Panc1 (cell line): ENCODE measurements at places on chromosomes 11 and 22.

- DNase-seq, result no peak
Observed at GRCh38 chr11:62892077-62892922, 11.6 kb downstream of the SLC3A2 start.

- no peak for DNase-seq
Observed at GRCh38 chr22:33922349-33922681, 2.0 kb upstream of the LARGE1 start.

DNA sequence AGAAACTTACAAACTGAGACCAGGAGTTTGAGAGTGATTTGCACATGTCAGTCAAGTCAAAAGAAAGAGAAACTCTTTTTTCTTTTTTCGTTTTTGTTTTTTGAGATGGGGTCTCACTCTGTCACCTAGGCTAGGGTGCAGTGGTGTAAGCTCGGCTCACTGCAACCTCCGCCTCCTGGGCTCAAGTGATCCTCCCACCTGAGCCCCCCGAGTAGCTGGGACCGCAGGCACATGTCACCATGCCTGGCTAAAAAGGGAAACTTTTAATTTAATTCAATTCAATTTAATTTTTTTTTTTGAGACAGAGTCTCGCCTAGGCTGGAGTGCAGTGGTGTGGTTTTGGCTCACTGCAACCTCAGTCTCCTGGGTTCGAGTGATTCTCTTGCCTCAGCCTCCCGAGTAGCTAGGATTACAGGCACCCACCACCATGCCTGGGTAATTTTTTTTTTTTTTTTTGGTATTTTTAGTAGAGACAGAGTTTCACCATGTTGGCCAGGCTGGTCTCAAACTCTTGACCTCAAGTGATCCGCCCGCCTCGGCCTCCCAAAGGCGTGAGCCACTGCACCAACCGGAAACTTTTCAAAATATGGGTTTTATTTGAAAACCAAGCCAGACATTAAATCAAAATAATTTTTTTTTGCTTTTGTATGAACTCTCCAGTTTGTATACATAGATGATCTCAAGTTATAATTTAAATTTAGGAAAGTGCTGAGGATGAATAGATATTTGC lies 9.9 kb downstream of the UCP3 start:
- DNase-seq, result no peak

DNA sequence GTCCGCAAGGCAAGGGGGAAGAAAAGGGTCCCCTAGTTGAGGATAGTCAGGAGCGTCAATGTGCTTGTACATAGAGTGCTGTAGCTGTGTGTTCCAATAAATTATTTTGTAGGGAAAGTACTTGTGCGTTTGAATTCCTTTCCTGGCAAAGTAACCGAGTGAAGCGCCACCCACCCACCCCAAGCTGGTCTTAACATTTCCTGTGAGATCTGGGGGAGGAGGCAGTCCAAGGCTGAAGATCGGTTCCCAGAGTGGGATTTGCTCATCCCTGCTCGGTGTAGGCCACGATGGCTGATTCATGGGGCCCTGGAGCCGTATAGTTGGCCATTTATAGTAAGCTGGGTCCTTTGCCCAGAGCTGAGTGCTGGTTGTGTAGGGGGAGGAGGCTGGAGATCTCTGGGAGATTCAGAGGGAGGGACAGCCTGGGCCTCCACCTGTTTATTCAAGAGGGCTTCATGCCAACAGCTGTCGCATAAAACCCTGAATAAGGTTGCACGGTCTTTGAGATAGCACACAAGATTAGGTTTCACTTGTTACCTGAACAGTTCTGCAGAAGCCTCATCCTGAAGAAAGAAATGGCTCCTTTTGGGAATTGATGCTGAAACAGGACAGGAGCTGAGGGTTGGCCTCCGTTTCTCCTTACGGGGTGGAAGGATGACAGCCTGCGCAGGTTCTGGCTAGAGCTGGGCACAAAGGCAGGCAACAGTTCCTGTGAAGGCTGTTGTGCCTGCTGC lies 2.4 kb downstream of the ATF4 start:
- no peak for DNase-seq

DNA sequence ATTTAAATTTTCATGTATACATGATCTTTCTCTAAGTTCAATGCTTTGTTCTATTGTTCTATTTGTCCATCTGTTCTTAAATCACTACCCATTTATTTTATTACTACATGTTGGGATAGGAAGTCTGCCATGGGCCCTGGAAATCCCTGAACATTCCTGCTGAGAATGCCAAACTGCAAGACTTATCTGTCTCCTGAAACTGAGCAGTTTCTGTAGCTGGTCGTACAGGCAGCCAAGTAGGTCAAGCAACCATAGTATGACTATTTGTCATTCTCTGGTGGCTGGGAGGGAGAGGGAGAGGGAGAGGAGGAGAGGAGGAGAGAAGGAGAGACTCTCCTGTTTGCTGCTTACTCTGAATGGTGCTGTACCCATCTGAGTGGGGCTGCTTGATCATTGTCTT lies 82.8 kb upstream of the SNX19 start:
- DNase-seq, result no peak

DNA sequence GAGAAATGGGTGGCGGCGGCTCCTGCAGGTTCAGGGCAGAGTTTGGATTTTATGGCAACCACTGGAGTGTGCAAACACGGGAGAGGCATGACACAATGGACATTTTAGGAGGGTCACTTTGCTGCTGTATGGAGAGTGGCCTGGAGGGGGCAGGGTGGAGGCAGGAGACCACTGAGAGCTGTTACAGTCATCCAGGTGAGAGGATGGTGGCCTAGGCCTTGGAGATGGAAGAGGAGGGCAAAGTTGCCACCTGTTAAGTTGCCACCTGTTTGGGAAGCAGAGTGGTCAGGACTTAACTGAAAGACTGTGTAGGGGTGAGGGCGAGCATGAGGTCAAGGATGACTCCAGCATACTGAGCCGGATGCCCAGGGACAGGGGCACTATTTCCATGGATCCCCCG lies 2.3 kb upstream of the RAD9A start:
- peak; percentile 38 for DNase-seq

DNA sequence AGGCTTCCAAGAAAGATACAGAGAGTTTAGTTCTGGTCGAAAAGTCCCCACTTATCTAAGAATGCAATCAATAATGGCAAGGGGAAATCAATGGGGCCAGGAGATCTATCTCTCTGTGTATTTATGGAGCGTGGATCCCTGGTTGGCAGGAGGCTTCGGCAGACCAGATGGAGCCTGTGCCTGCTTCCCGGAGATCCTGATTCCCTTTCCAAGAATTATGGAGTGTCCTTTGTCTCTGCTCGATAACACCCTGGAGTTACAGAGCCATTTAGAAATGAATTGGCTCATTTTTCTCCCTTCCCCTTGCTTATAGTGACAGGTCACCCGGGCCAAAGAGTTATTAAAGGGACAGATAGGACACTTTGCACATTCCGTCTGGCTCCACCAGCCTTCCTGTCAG lies 92.4 kb downstream of the ISX start:
- no peak for DNase-seq

DNA sequence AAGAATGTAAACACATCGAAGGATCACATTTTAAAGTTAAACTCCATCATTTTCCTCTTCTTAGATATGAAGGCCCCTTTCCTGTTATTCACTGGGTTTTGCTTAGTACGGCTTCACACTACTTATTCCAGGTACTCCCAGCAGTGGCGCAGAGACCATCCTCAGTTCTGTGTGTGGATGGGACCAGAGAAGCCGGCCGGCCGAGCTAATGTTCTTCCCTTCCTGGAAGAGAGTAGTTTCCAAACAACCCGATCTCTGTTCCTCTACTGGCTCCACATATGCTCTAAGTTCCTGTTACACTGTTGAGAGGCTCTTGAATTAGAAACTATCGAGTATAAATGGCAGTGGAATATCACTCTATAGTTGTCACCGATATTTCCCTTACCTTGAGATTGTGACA lies 684 bp upstream of the NFRKB start:
- DNase-seq, result no peak

GRCh38 chr11:112156153-112156955 lies 7.5 kb downstream of the IL18 start:
- DNase-seq, result no peak

- no peak for DNase-seq
Observed at GRCh38 chr11:127136438-127136837, 135.9 kb upstream of the KIRREL3 start.

GRCh38 chr11:75277211-75277805 lies 36.7 kb downstream of the TPBGL start:
- no peak for DNase-seq

DNA sequence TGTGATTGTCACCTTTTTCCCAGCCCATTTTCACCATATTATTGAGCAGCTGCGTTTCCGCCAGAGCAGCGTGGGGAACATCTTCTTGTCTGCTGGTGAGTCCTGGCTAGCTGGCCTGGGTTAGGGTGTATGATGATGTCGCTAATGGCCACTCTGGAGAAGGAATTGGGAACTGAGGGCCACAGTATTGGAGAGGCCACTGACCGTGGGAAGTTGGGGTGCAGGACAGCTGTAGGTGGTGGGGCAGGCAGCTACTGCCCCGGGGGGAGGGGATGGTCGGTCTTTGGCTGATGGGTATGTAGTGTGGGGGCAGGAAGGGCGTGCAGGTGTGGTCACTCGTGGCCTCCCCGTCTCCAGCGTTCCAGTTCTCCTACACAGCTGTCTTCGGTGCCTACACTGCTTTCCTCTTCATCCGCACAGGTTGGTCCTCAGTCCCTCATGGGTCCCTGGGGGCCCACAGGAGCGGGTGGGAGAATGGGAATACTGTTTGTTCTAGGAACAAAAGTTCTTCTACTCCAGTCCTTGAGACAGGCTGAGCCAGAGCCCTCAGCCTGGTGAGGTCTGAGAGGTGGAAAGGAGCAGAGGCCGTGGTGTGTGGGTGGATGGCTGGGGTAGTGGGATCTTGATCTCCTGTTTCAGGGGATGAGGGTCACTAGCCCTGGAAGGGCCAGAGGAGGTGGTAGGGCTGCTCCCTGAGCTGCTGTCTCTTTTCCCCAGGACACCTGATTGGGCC lies 2.1 kb downstream of the RCE1 start:
- DNase-seq, result no peak

GRCh38 chr22:35539910-35540594 lies 579 bp upstream of the RASD2 start:
- no peak for DNase-seq

DNA sequence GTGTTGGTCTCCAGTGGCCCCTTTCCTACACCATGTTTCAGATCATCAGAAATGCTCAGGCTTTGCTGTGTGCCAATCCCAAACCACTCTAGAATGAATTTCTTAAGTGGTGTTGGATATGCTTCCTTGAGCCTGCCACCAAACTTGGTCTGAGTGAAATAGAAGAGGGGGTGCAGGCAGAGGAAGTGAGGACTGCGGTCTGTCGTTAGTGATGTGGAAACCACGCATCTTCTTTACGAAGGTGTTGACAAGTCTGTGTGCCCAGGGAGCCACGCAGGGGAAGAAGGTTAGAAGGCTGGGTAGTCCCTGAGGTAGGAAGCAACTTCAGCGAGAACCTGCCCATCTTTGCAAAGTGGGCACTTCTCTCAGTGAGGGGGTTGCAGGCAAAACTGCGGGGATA lies 187.4 kb upstream of the NAV2 start:
- no peak for DNase-seq

GRCh38 chr22:32265882-32266767 lies 11.0 kb upstream of the SLC5A4 start:
- DNase-seq, result peak; percentile 25

DNA sequence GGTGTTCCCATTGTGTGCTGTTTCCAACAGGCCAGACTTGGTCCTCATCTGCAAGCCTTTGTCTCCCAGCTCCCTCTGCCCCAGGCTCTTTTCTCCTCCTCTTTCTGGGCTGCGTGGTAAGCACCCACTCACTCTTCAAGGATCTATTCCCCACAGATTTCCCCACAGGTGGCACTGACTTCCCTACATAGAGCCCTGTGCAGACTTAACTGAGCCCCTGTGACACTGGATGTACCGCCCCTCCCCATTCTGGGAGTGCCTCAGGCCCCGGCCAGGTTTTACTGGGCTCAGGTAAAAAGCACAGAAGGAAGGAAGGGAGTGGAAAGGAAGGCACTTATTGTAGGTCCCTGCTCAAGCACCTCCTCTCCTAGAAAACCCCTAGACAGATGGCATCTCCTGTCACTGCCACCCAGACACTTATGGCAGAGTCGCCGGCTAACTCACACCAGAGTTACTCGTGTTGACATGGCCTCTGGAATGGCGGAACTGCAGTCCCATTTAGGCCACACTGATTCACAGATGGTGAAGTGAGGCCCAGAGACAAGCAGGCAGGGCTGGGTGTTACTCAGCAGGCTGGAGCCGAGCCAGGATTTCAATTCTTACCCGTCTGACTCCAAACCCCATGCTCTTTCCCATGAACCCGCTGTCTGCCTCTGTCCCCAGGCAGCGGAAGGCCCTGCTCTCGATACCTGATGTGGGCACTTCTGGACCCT lies 47.2 kb downstream of the LRRC32 start:
- DNase-seq, result no peak

DNA sequence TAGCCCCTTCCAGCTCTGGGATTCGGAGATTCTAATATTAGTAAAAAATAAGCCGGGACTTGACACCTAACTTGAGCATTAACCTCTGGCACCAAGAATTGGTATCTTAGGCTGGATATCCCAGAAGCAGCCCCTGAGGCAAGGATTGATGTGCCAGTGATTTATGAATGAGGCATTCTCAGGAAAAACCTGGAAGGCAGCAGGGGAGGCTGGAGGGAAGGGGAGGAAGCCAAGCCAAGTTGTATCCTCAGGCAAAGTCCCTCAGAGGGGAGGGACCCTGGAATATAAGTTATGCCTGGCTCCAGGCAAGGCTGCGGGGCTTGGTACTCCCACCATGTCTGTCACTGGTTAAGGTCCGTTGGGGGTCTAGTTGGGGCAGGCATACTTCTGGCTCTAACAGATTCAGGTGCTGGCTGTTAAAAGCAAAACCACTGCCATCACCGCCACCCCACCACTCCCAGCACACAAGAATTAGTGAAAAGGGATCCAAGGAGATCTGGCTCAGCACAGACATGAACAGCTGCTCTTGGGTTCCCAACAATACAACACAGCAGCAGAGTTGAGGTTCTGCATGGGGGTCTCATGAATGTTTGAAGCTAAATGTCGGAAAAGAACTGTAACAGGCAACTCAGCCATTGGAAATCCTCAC lies 29.8 kb downstream of the LMO2 start:
- no peak for DNase-seq

GRCh38 chr11:62502030-62502730 lies 44.4 kb downstream of the AHNAK start:
- DNase-seq, result no peak

- no peak for DNase-seq
Observed at GRCh38 chr11:58641341-58641740, 18.9 kb downstream of the CNTF start.

DNA sequence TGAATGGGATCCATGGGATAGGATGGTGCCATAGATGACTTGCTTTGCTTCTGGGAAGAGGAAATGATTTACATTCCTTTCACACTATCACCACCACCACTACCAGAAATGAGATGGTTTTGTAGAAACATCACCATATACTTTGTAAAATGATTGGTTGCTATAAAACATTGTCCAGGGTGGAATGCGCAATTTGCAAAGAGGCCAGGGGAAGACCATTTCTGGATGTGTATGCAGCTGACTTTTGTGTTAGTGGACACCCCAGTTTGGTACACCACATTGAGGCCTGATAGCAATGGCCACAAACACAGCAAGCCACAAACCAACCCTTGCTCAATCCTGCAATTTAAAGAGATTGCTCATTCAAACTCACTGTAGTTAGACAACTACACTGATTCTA lies 56.7 kb upstream of the RCN1 start:
- DNase-seq, result no peak
